A549 treated with DMSO at 1 μM for 4 hours (cell line): ENCODE measurements at places on chromosomes 1 and 21. TPM values are rescaled to one million over a fixed set of nuclear protein-coding genes. Genes with fewer than 3 reads are reported as not detected.

The HES3 gene
- total RNA-seq, result 0.15 TPM in 1 of 5 replicates, not detected in the others

The S100A9 gene
- total RNA-seq, result 0.52 to 1.0 TPM (median 0.95 TPM) in 5 replicates

The ATAD3C gene
- total RNA-seq, result not detected in 5 replicates

The PTPN7 gene
- total RNA-seq, result 0.05 to 0.11 TPM in 2 of 5 replicates, not detected in the others

The CHD1L gene
- 33.5 to 35.9 TPM (median 33.9 TPM) in 5 replicates for total RNA-seq

The SMCP gene
- total RNA-seq, result not detected in 5 replicates

The TDRD5 gene
- 0.02 to 0.06 TPM (median 0.04 TPM) in 4 of 5 replicates, not detected in the other for total RNA-seq

The GPA33 gene
- not detected in 5 replicates for total RNA-seq

The WDR3 gene
- total RNA-seq, result 34.8 to 41.8 TPM (median 40.4 TPM) in 5 replicates

The ARHGAP29 gene
- 16.9 to 23.8 TPM (median 20.2 TPM) in 5 replicates for total RNA-seq

The SPATA45 gene
- total RNA-seq, result 0.39 TPM in 1 of 5 replicates, not detected in the others

The TMPRSS15 gene
- not detected in 5 replicates for total RNA-seq

The CYP4A11 gene
- not detected in 5 replicates for total RNA-seq

The CASZ1 gene
- 1.3 to 2.4 TPM (median 2.1 TPM) in 5 replicates for total RNA-seq

The DPYD gene
- 1.7 to 3.2 TPM (median 2.3 TPM) in 5 replicates for total RNA-seq

The AMY2A gene
- not detected in 5 replicates for total RNA-seq

The USP33 gene
- total RNA-seq, result 14.8 to 24.3 TPM (median 21.5 TPM) in 5 replicates

The DIO1 gene
- not detected in 5 replicates for total RNA-seq

The LMX1A gene
- not detected in 5 replicates for total RNA-seq

The TSTD1 gene
- 0.21 to 0.46 TPM (median 0.24 TPM) in 3 of 5 replicates, not detected in the others for total RNA-seq

The S100A11 gene
- 1,732 to 1,898 TPM (median 1,814 TPM) in 5 replicates for total RNA-seq

The DTL gene
- total RNA-seq, result 23.2 to 29.2 TPM (median 26.3 TPM) in 5 replicates

The TRNP1 gene
- total RNA-seq, result 122 to 199 TPM (median 187 TPM) in 5 replicates

The GJA8 gene
- not detected in 5 replicates for total RNA-seq

The PLPPR4 gene
- 0.02 TPM in 1 of 5 replicates, not detected in the others for total RNA-seq

The GPR153 gene
- total RNA-seq, result 0.99 to 1.4 TPM (median 1.2 TPM) in 5 replicates

The HAO2 gene
- total RNA-seq, result not detected in 5 replicates

The DENND2D gene
- 1.0 to 1.4 TPM (median 1.3 TPM) in 5 replicates for total RNA-seq

The GRHL3 gene
- total RNA-seq, result 0.39 to 0.76 TPM (median 0.61 TPM) in 5 replicates

The LHX4 gene
- total RNA-seq, result 0.39 to 0.65 TPM (median 0.46 TPM) in 5 replicates

The COL6A1 gene
- 18.6 to 24.0 TPM (median 20.1 TPM) in 5 replicates for total RNA-seq

The LIPI gene
- not detected in 5 replicates for total RNA-seq

The FUCA1 gene
- total RNA-seq, result 8.7 to 10.4 TPM (median 9.8 TPM) in 5 replicates

The CFHR2 gene
- not detected in 5 replicates for total RNA-seq

The SHE gene
- 0.03 to 0.11 TPM (median 0.06 TPM) in 4 of 5 replicates, not detected in the other for total RNA-seq

The AZIN2 gene
- total RNA-seq, result 0.75 to 1.3 TPM (median 0.97 TPM) in 5 replicates

The C1orf185 gene
- not detected in 5 replicates for total RNA-seq

The NFIA gene
- total RNA-seq, result 5.5 to 7.0 TPM (median 6.5 TPM) in 5 replicates
